Posterior vena cava (tissue), 2 donors: ENCODE measurements at places on chromosomes 5 and 9.

DNA sequence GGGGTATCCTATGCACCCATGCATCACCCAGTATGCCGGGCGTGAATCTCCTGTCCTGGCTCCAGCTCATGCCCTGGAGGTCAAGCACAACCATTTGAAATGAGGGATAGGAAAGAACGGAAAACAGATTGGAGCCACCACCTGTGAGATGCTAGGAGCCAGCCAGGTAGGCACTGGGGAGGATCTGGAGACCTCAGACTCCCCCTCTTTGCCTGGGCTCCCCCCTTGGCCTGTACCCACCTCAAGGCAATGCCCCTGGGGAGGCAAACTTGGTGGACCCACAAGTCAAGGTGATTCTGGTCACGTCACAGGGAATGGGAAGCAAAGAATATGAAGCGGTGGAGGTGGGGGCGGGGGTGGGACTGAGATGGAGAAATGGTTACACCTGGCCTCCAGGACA, 92.6 kb downstream of the PAX5 start:
- no peak for DNase-seq

DNA sequence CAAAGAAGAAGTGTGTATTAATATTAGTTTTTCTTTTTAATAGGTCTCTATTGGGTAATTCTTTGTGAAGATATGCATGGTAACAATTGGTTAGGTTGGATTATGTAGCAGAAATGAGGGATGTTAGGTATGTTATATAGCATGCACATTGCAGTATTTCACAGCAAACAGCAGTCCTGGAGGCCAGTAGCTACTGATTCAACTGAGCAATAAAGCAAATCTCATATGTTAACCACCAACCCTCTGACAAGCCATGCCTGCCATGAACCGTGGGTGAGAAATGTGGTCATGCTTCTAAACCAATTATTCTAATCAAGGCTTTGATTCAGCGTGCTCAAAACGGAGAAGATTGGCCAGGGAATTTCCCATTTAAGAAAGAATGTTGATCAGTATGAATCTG, 313.0 kb upstream of the CDH6 start:
- no peak for DNase-seq

GRCh38 chr9:27726244-27727081, 153.2 kb upstream of the C9orf72 start:
- no peak for DNase-seq

DNA sequence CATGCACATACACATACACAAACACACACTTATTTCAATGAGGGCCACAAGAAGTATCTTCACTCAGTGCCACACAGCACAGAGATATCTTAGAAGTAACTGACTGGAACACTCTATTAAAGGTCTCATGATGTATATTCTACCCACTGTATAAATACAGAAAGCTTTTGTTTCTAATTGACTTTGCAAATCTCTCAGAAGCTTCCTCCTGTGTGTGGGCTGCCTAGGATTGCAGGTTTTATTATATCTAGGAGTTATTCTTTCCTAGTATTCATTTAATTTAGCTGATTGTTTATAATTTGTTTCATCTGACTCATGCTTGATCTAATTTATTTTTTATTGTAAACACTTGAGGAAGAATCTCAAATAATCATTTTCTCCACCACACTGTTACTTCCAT, 262.4 kb upstream of the ACTBL2 start:
- no peak for DNase-seq

GRCh38 chr9:86672966-86673365, 274.3 kb downstream of the GAS1 start:
- DNase-seq = no peak

GRCh38 chr5:102959055-102959454, 160.9 kb downstream of the GIN1 start:
- DNase-seq = no peak

DNA sequence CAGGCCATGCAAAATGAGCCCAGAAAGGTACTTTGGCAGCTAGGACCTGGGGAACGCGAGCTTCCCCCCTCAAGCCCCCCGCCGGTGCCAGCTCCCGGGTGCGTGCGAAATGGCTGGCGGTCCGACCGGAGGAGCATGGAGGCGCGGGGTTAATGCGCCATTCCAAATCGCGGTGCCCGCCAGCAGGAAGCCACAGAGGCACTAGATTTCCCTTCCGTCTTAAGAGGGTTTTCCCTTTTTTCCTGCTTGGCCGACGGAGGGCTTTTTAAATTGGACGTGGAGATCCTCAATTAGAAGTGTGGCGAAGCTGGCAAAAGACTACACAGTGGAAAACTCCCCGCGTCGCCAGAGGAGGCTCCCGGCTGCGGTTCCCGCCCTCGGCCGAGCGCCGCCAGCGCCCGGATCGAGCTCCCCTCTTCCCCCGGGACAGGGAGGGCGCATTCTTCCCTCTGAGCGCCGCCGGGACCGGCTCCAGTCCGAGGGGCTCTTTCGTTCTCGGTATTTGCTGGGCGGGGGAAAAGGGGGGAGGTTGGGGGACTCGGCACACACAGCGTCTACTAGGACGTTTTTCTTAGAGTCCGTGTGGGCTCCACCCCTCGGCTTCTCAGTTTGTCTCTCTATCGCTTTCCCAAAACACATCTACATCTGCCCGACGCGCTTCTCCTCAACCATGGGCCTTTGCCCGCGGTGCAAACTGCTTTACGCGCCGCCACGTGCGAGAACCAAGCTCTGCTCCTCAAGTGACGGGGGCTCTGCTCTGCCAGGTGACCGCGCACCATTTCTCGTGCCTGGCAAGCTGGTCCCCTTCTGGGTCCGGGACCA, 3.0 kb downstream of the GDNF start:
- no peak for DNase-seq

- DNase-seq = no peak
These were observed 1.1 kb downstream of the SLC27A6 start for GRCh38 chr5:128966375-128966774.
